ENCODE measurements at places on chromosomes 3 and 15.

DNA sequence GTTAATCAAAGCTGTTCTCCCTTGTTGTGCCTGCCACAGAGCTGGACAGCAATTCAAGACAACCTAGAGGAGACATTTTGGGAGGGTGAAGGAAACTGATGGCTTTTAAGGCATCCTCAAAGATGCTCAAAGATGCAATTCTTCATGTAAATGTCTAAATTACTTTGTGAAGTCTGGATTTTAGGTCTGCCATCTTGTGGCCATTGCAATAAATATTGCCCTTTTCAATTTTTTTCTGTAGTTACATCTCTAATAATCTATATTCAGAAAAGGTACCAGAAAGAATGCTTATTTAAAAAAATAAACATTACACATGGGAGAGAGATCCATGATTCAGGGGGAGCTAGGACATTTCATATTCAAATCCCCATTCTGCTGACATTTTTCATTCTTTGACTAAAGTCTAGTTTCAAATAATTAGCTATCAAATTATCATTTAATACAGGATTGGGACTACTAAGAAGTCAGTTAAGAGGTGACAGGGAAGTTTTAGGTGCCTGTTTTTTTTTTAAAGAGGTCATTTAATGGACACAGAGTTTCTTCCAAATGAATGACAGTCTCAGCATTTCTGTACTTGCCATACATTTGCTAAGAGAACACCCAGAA lies 259.8 kb upstream of the WNT5A start:
- DNase-seq: no peak

DNA sequence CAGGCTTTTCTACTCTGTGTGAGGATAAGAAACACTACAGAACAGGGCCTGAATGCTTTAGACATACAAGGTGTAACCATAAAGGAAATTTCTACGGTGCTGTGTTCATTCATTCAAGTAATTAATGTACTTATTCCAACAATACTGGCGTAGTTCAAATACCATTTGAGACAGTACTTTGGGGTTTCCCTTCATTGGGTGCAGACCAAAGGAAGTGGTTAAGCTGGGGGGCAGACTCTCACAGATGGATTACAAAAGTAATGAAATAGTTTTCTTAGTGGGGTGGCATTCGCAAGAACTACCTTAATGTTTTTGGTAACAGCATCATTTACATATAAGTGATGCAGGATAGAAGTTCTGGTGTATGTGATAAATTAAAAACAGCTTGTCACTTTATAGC lies 65.9 kb downstream of the BTD start:
- no peak for DNase-seq

- DNase-seq: no peak
These were observed 749.8 kb upstream of the SGO1 start for GRCh38 chr3:20935791-20936190.

DNA sequence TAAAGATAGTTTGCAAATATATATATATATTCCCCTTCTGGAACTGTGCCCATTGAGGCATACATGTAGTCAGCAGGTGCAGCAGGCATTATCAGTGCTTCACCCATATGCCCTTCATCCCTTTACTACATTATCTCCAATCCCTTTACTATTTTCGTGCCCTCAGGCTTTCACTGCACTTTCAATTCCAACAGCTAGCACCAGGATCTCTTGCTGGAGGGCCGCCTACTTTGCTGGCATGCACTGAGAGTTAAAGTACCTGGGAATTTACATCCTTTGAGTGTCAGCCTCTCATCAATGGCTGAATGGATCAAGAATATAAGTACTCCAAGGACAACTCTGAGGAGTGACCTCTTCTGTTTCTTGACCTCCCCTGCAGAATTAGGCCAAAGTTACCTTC lies 222.1 kb upstream of the CFAP20DC start:
- no peak for DNase-seq

DNA sequence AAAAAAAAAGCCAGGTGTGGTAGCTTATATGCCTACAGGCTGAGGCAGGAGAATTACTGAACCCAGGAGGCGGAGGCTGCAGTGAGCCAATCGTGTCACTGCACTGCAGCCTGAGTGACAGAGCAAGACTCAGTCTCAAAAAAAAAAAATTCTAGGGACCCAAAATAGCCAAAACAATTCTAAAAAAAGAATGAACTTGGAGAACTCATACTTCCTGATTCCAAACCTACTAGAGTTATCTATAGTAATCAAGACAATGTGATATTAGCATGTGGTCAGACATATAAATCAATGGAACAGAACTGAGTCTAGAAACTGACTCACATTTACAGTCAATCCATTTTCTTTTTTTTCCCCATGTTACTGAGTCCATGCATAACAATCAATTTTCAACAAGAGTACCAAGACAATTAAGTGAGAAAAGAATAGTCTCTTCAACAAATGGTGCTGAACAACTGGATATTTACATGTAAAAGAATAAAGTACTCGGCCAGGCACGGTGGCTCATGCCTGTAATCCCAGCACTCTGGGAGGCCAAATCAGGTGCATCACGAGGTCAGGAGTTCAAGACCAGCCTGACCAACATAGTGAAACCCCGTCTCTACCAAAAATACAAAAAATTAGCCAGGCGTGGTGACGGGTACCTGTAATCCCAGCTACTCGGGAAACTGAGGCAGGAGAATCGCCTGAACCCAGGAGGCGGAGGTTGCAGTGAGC lies 11.9 kb downstream of the PRKAR2A start:
- no peak for DNase-seq
